MV-4-11 (cell line): ENCODE measurements at places on chromosomes 4 and X.
A peak's percentile ranks its signal among the peaks of the same experiment; 100 is the strongest.

GRCh38 chrX:109855501-109855900 lies 122.4 kb upstream of the ACSL4 start:
- peak; percentile 74 for DNase-seq

GRCh38 chrX:1524874-1525582 lies 12.0 kb downstream of the P2RY8 start:
- DNase-seq: no peak

DNA sequence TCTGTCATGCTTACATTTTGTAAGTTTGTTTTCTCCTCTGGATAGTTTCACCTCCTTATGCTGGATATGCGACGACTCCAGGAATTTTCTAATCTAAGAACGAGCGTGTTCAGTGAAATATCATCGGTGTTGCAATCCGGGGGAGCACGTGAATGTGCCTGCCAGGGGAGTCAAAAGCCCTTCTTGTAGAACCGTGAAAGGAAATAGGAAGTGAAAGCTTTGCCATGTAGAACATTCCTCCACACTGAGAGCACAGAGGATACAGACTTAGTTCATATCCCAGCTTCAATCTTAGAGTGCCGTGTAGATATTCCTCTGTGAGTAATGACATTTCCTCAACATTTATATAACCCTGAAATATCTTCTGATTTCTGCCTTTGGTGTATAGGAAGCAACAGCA lies 121.2 kb downstream of the VEGFC start:
- DNase-seq: peak; percentile 89

- peak; percentile 93 for DNase-seq
Measured at GRCh38 chr4:3369781-3370674, 71.7 kb upstream of the HGFAC start.

DNA sequence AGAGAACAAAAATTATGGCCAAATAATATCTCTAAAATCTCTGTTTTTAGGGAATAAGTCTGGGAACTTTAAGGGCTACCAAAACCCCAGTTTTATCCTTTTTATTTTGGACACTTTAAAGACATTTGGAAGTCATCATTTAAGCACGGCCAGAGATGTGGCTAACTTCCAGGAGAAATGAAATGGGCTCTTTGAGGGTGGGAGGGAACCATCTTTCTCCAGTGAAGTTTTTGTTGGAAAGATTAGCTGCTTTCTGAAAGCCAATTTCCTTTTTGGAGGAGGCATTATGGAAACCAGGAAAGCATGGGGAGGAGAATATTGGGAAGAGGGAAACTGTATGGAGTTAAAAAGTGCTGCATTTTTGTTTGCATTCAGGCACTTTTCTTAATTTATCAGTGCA lies 4.8 kb downstream of the VSIG1 start:
- no peak for DNase-seq

- DNase-seq: peak; percentile 59
Measured at GRCh38 chr4:17981063-17981462, 40.5 kb downstream of the LCORL start.

DNA sequence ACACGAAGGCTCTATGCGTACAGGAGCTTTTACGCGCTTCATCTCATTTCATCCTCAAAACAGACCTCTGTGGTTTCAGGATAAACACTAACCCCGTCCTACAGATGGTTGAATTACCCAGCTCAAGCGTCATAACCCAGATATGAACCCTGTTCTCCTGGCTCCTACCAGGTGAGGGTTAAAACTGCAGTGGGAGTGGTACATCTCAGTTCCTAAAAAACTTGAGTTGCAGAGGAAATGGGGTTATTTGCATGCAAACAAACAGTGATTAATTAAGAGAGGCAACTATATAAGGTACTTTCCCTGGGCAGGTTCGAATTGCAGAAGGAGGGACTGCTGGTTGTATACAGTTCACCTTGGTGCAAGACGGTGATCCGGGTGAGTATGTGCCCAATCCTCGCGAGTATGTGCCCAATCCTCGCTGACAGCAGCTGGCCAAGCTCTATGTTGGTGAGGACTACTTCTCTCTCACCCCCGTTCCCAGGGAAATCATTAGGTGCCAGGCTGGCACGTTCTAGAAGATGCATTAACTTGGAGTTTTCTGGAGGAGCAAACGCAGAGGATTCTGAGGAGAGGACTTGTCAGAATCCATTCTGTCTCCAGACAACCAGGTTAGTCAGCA lies 72.6 kb downstream of the FHDC1 start:
- no peak for DNase-seq

DNA sequence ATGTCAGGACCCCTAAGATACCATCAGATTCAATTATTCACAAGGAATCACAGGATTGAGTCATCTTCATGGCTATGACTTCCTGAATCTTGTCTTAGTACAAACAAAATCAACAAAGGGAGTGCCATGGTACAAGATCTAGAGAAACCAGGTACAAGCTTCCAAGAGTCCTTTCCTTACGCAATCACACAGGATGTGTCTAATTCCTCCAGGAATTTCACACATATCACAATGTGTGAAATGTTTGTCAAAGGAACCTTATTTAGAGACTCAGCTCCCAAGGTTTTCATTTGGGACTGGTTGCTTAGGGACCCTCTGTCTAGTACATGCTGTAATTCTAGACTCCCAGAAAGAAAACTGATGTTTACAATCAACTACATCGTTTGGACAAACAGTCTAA lies 83.0 kb downstream of the MAB21L2 start:
- no peak for DNase-seq

DNA sequence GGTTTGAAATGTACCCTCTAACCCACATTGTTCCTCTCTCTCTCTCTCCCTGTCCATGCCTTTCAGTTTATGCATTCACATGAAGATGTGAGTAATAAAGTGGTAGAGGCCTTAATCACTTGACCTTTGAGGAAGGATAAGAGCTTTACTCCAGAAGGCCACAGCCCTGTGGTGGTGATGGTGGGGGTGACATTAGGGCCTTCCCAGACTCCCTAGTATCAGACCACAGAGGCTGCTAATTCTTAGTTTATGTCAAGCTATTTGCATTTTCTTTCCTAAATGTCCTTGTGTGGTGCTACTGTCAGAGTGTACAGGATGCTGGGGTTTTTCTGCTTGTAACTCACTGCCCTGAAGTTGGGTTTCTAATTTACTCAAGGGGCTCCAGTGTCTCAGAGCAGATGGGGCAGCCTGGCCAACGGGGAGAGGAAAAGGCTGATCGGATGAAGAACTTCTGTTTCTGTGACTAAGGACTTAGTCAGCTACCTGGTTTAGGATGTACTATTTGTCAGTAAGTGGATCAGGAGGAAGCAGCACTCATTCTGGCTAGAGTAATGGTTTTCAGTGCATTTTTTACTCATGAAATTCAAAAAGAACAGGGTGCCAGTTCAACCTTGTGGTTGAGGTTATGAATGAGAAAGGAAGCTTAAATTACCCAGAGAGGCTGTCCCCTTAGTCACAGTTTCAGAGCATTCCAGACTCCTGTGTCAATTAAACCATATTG lies 509.6 kb upstream of the DIPK2B start:
- peak; percentile 22 for DNase-seq

DNA sequence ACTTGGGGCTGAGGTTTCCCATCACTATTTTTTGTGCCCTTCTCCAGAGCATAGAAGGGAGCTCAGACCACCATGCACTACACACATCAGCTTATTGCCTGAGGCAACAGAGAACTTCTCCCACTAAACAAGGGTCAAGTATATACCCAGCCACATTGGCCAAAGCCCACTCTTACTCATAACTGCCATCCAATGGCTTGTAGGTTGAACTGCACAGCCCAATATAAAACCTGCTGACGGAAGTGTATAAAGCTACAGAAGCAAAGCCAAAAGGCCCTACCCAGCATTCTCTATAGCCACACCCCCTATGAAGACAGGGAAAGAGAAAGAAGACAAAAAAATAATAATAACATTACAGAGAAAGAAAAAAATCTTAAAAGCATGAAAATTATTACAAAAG lies 139.7 kb downstream of the LRBA start:
- DNase-seq: no peak

- DNase-seq: no peak
Measured at GRCh38 chr4:172898715-172899114, 269.9 kb upstream of the GALNT7 start.

DNA sequence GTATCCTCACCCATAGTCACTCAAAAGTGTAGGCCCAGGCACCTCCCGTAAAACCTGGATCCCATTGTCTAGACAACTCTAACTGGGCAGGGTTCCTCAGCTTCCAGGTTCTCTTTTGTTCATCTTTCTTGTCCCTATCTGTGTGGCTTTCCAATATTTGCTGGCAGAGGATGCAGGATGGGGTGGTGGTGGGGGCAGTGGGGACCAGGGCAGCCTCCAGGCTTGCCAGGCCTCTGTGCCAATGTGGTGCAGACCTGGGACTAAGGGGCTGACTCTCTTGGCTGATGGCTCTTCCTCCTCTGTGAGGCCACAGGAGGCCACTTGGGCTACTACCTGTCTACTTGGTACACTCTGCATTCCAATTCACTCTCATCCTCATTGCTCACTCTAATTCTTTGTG lies 76.4 kb downstream of the NBDY start:
- DNase-seq: no peak

DNA sequence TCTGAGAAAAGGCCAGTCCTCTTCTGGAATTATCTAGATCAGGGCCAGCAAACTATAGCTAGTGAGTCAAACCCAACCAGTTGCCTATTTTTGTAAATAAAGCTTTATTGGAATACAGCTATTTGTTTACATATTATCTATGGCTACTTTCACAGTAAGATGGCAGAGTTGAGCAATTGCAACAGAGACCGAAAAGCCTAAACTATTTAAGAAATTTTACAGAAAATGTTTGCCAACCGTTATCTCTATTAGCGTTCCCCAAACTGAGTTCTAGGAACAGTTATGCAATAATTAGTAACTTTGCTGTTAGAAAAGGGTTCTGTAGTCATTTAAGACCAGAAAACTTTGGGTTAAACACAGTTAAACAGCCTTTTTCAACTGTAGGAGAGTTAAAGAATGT lies 10.5 kb downstream of the TEX13B start:
- DNase-seq: no peak

- no peak for DNase-seq
Measured at GRCh38 chr4:964346-965025, 8.9 kb downstream of the DGKQ start.

- DNase-seq: no peak
Measured at GRCh38 chrX:150227873-150228410, 135.2 kb upstream of the MAMLD1 start.

- DNase-seq: peak; percentile 97
Measured at GRCh38 chrX:110108381-110108821, 105.5 kb downstream of the TMEM164 start.

DNA sequence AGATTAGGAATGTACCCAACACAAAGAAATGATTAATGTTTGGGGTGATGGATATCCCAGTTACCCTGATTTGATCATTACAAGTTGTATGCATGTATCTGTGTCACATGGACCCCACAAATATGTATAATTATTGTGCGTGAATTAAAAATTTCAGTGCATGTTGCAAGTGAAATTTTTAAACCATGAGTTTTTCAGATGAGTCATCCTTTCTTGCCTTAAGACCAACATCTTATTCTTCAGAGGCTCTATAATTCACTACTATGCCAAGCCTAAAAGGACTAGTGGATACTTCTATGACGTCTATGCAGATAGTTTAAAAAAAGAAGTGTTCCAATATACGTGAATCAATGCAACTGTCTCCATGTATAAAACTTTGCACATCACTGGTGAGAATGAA lies 113.0 kb upstream of the SH3RF1 start:
- no peak for DNase-seq

DNA sequence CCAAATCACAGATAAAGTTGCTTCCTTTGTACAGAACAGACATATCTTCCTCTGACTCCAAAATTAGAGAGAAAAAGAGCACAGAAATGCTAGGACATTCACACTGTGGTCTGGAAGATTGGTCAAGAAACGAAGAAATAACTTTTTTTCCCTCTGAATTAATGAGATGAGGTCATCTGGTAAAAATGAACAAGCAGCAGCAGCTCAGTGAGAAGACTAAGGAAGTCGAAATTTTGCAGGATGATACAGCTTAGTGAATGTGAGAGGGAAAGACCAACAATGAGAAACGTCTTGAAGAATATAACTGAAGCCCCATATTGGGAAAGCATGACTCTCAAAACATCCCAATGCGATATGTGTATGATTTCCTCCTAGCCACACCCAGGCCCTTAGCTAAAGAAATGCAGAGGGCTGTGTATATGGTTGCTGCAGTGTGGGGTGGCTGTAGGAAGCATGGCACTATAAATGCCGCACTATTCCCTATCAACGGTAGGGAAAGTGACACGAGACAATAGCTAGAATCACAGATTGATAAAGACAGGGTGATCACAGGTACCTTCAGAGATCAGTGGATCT lies 208.6 kb downstream of the VEGFC start:
- DNase-seq: peak; percentile 24

DNA sequence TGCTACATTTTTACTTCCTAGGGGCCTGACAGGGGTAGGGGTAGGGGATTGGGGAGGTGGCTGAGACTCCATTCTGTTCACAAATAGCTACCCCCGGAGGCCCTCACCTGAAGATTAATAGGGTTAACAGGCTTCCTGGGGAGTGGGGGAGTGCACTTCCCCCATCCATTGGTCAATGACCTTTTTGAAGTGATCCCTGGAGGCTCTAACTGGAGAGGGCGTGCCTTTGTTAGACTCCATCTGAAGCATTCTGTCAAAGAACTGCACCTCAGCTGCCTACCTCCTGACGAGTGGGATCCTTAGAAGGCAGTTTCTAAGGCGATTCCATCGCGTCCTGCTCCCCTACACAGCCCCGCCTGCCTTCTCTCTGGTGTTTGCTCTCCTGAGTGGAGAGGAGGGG lies 10.0 kb upstream of the MTM1 start:
- no peak for DNase-seq

- DNase-seq: peak; percentile 64
Measured at GRCh38 chr4:186037692-186038658, 31.0 kb upstream of the TLR3 start.

- DNase-seq: no peak
Measured at GRCh38 chr4:109332926-109333464, 30.5 kb upstream of the COL25A1 start.

- DNase-seq: no peak
Measured at GRCh38 chr4:88452912-88453311, 4.0 kb upstream of the HERC5 start.

- DNase-seq: no peak
Measured at GRCh38 chrX:16743604-16744325, 24.4 kb downstream of the SYAP1 start.

GRCh38 chr4:104395168-104395614 lies 99.5 kb downstream of the CXXC4 start:
- no peak for DNase-seq

DNA sequence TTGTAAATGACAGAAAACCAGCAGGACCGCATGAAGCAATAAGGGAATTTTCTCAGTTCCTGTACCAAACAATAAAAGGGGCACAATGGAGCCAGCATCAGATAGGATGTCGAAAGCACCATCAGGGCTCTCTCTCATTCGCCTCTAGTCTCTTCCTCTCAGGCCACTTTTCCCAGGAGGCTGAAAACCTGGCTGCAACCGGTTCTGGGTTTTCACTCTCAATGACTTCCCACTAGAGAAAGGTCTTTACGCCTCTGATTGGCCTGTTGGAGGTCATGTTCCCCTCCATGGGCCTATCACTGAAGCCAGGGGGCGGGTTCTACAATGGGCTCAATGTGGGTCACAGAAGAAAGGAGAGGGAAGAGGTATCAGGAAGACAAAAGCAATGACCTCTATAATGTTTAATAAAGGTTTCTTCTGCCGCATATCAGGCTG lies 29.3 kb downstream of the ZNF827 start:
- peak; percentile 27 for DNase-seq
